ENCODE measurements at places on chromosomes 6 and 20.

- no peak for DNase-seq
Observed at GRCh38 chr6:75219263-75219662, 13.4 kb upstream of the COL12A1 start.

GRCh38 chr20:57902473-57902872 lies 192.7 kb upstream of the PMEPA1 start:
- DNase-seq: no peak

GRCh38 chr6:41443616-41444525 lies 102.3 kb upstream of the FOXP4 start:
- DNase-seq: peak; percentile 88

DNA sequence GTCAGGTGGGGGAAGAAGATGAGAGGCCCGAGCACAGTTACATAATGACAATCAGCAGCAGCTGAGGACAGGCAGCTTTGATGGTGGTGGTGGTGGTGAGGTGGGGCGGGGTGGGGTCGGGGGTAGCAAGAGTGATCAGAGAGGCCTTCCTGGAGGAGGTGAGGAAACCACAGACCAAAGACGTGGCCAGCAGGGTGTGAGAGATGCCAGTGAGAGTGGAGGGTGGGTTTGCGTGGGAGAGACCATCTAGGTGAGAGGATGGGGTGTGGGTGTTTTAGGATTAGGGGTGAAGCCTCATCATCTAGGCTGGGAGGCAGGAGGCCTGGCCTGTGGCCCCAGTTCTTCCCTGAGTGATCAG lies 76.0 kb upstream of the TOX2 start:
- no peak for DNase-seq

DNA sequence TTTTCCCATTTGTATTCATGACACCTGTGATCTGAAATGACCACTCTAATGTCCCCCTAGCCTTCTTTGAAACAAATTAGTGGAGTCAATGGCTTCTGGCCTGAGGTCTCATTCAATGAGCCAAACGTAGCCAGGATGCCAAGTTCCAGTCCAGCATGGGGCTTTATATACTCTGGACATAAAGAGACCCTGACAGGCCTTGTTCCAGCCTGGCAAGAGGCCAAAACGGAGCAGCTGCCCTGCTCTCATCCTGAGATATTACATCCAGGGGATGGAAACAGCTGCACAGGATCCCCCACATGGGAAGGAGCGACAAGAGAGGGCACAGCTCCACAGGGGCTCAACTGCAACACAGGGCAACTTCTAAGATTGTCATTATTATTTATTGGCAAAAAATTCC lies 437.8 kb downstream of the CDH26 start:
- peak; percentile 80 for DNase-seq

DNA sequence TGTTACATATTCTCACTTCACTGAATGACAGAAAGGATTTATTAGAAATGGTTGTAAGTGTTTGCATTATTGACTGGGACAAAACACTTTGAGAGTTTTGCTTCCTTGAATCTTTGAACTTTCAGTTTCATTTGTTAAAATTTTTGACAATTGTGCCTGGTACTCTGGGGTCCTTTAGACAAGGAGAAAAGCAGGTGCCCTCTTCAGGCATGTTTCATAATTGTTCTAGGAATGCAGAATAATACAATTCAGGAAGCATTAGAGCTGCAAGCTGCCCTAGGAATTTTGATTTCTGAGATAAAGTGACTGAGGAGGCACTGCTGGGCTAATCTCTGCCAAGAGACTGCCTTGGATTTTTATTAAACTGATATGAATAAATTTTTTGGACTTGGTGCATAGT lies 49.7 kb downstream of the TOP1 start:
- DNase-seq: peak; percentile 43

DNA sequence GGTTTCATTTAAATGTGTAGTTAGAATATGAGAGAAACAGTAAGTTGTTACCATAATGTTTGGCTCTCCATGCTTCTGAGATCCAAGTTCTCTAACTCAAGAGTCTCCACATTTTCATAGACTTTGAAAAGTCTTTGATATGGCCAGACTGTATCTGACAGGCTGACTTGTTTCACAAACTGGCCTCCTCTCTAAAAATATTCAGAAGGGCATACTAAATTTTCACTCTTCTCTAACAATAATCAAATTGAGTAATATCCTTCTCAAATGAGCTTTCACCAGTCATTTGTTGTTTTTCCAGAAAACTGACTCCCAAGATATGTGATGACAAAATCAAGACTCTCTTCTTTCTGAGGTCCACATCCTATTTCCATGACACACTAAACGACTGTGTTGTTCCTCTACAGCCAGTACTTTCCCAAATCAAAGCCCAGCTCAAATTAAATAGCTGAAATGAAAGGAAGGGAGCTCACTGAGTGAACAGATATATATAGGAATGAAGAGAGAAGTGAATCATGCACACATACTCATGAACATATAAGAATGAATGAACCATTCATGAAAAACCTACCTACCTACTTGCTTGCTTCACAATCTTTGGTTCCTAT lies 15.1 kb downstream of the HIVEP2 start:
- no peak for DNase-seq

DNA sequence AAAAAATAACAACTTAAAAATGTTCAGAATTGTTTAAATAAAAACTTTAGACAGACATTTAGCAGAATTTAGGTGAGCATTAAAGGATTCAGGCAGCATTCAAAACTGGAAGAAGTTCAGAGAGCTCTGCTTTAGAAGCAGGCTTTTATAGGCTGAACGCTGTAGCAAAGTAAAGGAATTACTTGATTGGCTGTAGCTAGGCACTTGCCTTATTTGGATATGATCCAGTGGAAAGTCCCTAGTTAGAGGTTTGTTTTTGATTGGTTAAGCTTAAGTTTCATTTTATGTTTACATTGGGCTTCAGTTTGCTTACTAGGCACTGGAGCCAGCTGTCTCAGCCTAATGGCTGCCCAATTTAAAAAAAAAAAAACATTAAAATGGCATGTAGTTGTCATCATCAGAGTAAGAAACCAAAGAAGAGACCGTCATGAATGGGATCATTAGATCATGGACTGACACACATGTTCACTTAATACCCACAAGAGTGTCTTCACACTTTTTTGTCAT lies 65.1 kb downstream of the CBFA2T2 start:
- peak; percentile 83 for DNase-seq

DNA sequence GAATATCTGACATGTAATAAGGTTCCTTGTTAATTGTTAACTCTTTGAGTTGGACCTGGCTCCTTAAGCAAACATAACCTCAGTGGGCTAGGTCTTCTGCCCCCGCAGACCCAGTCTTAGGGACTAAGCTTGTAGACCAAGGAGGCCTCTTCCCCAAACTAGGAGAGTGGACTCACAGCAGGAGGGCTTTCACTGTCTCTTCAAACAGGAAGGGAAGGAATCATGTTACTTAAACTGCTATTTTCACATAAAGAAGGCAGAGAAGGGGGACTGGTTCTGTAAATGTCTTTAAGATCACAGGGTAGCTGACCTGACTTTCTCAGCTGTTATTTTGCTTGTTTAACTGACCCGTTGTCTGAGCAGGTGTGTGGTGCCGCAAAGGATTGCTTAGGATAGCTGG lies 34.9 kb upstream of the PRDM1 start:
- DNase-seq: no peak

- peak; percentile 10 for DNase-seq
Observed at GRCh38 chr6:153312634-153313033, 181.6 kb upstream of the RGS17 start.

- peak; percentile 73 for DNase-seq
Observed at GRCh38 chr20:1266167-1266973, at the start of gene SNPH. SNPH (plus strand) TSS chr20:1266294; CDS start chr20:1296240, 29,946 bp downstream.

GRCh38 chr6:88612631-88613030 lies 350.8 kb downstream of the RNGTT start:
- no peak for DNase-seq

GRCh38 chr6:119171864-119172588 lies 93.6 kb upstream of the FAM184A start:
- peak; percentile 26 for DNase-seq

DNA sequence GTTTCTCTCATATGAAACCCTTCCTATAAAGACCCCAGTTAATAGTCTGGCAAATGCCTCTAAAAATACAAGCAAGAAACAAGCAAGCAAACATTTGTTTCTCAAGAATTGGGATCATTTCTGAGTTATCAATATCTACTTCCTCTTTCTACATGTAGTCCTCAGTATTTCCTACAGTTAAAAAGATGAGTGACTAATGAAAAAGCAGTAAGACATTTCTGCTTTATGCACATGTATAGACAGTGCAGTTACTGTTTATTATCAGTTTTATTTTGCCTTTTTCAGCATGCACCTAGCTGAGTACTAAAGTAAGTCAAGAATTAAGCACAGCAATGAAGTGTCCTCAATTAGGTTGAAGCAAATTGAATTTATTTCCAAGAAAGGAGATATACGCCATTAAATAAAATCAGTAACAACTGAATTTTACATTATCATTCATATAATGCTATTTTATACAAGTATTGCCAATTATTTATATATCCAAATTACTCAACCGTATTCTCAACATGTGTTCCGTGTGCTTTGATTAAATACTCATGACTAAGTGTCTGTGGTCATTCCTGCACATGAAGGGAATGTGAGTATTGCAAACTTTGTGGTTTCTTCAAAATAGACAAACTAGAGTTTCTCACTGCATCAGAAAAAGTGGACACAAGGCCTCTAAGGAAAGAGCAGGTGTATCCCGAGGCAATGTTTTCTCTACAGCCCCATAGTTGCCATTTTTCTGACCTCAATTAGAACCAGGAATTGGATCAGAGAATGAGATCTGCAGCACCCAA lies 159.3 kb upstream of the MARCKS start:
- DNase-seq: no peak

- DNase-seq: no peak
Observed at GRCh38 chr6:108222504-108222903, 38.3 kb downstream of the SNX3 start.

- DNase-seq: no peak
Observed at GRCh38 chr6:42403831-42404230, 47.9 kb downstream of the TRERF1 start.

- no peak for DNase-seq
Observed at GRCh38 chr20:45999557-46000261, 9.0 kb upstream of the MMP9 start.

DNA sequence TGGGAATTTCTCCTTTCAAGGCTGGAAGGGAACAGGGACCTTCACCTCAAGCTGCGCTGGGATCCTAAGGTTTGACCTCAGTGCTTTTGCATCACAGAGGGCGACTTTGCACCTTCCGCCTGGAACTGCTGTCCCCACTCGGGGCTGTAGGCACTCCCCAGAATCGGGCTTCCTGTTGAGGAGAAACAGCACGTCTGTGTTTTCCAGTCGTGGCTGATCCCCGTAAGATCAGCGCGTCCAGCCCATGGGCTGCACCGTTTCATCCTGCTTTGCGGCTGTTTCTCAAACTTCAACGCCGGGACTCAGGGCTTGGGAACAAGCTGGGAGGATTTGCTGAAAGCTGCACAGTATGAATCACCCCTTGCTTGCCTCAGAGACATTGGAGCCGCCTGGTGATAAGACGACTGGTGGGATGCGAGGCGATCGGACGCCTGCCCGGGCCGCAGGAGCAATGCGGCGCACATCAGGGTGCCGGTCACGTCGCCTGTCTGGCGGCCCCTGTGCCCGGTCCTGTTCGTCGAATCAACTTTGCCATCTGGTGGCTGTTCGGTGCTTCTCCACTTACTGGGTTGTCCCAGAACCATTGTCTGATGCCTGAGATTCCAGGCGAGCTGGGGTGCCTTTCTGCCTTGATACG lies 53.6 kb upstream of the FRMD1 start:
- DNase-seq: no peak

- no peak for DNase-seq
Observed at GRCh38 chr6:7106215-7106751, 1.5 kb upstream of the RREB1 start.

DNA sequence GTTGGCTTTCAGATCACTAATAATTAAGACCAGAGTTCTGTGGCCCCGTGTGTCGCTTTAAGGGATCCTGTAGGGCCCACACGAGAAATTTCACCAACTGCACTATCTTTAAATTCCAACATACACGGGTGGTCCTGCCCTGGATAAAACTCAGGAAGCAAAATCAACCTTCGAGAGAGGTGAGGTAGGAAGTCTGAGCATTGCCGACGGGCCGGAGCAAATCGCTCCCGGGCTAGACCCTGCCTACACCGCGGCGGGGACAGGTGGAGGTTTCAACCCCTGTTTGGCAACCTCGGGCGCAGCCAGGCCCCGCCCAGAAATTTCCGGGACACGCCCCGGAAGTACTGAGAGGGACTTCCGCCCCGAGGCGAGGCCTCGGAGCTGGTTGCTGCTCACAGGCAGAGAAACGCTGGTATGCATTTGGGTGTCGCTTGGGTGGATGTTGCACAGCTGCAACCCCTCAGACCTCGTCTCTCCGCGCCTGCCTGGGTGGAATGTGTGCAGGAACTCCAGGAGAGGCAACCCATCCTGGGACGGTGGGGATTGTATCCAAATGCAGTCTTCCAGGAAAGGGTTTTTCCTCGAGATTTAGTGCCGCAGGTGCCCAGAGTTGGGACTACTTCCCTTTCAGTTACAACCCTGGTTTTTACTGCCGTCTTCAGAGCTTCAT lies 19.9 kb downstream of the ZKSCAN8 start:
- peak; percentile 76 for DNase-seq

- DNase-seq: no peak
Observed at GRCh38 chr6:168113226-168113625, 34.2 kb upstream of the FRMD1 start.

DNA sequence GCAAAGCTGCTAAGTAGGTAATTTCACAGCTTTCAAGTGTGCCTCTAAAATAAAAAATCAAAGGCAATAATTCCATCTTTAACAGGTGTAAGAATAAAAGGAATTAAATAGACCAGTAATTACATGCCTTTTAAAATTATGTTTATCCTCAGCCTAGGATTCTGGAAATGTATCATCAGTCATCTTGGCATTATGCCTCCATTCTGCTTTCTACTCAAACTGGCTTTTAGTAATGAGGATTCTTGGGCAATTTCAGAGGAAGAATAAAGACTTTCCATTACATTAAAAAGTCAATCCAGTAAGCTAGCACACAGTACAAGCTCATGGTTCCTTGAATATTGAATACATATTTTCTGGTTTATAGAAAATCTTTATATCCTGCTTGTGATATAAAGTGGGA lies 44.7 kb downstream of the GSTA2 start:
- no peak for DNase-seq

DNA sequence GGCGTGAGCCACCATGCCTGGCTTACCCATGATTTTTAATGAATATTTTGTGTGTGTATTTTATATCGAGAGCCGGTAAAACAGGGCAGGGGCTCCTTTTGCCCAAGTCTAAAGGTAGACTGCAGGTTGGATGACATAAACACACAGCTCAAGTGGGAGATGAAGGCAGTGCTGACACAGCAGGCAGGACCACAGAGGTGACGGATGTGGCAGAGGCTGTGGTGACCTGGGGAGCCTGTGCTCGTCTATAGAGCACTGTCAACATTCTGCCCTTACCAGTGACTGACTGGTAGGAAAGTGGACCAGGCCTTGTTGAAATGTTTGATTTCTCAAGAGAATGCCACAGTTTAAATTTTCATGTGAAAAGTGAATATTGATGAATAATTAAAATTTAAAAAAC lies 137.5 kb downstream of the ZFP64 start:
- DNase-seq: no peak

GRCh38 chr6:35489066-35489465 lies 7.8 kb downstream of the TEAD3 start:
- no peak for DNase-seq

Data from muscle of back (tissue), 13 donors.